ENCODE measurements at places on chromosomes 12 and 14. TPM values are rescaled to one million over a fixed set of nuclear protein-coding genes. Genes with fewer than 3 reads are reported as not detected.

Gene HPD
- not detected for total RNA-seq

Gene EPYC
- not detected for total RNA-seq

Gene PLBD1
- total RNA-seq, result 10.0 TPM

Gene KRT82
- not detected for total RNA-seq

Gene GYS2
- total RNA-seq, result not detected

Gene ITGA7
- total RNA-seq, result 1.3 TPM

DNA sequence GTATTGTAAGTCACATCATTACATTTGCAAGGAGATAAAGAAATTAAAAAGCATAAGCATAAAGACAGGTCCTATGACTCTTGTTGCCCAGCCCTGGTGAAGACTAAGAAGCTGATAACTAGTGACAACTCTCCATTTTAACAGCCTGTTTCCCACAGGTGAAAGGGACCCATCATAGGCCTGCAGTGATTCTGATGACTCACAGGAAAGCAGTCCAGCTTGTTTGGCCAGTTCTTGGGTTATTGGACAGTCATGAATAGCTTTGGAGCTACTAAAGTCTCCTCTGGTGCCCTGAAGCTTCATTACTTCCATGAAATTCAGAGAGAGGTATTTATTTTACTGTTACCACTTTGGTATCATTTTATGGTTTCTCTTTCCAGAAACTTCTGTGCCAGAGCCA, 55.5 kb upstream of the DYRK2 start:
- DNase-seq, result no peak

- no peak for DNase-seq
These were observed 75.5 kb downstream of the FAR2 start for GRCh38 chr12:29224572-29224971.

Data from fibroblast of villous mesenchyme (primary cell).